Activated CD4-positive, CD25-positive, alpha-beta regulatory T cell treated with anti-CD3 and anti-CD28 coated beads, Interleukin-2, amount 50 U/mL, for 24 hours (primary cell): ENCODE measurements at places on chromosomes 11 and 22.

DNA sequence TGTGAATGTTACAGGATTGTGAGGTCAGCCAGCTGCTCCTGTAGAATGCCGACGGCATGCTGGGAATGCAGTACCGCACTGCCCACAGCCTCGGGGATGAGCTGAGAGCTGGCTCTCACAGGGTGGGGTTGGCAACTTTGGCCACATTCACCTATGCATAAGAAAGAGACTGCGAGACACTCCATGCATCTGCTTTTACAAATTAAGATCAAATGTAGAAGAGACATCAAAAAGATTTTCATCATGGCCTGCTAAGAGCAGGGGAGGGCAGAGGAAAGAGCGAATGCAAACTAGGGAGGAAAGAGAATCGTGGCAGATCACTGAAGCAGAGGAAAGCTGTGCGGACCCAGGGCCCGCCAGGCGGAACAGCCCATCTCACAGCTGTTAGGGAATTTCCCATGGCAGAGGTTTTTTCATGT is 49.8 kb upstream of the SPATA19 start:
- ATAC-seq: no peak

- no peak for ATAC-seq
These were observed 7.5 kb upstream of the SREBF2 start for GRCh38 chr22:41825376-41825775.

GRCh38 chr11:35237351-35237750 is 98.4 kb downstream of the CD44 start:
- ATAC-seq: no peak

DNA sequence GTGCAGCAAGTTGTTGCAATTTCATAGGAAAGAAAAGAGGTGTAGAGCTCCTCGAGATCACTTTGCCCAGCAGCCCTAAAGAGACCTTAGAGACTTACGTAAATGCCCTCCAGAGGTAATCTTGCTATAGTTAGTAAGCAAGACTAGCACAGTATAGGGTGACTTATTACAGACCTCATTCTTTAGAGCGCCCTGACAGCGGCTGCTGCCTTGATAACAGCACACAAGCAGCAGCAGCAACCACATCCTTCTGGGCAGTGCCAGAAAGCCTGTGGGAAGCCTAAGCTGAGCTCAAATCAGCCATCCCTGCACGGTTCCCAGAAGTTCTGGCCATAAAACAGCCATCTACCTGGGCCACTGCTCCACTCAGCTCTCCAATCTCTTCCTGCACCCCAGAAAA is 22.6 kb upstream of the OR56B1 start:
- ATAC-seq: no peak

DNA sequence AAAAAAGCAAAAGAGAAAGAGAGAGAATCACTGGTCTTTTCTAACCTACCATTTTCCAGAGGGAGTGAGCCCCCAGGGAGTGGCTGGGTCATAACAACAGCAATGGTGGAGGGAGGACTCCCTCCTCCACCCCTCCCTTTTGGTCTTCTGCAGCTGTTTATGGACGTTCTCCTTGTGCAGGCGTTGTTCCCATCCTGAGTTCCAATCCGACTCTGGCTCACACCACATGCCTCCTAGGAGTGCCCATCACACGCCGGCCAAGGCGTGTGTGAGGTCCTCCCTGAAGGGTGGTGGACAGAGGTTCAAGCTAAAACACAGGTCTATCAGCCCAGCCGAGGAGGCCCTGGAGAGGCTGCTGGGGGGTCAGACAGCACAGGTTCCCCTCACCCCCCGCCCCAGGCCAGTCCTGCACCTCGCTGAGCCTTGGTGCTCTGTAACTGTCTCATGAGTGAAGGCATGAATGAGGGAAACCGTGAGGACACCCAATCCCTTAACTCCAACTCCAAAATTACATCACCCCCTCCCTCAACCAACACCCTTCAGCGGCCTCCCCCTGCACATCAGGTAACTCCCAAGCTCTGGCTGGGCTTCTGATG is 29.4 kb downstream of the IFT27 start:
- ATAC-seq: no peak

- no peak for ATAC-seq
These were observed 17.2 kb upstream of the CRYBB3 start for GRCh38 chr22:25182131-25183110.

GRCh38 chr11:20661850-20662249 is 7.5 kb upstream of the NELL1 start:
- no peak for ATAC-seq

DNA sequence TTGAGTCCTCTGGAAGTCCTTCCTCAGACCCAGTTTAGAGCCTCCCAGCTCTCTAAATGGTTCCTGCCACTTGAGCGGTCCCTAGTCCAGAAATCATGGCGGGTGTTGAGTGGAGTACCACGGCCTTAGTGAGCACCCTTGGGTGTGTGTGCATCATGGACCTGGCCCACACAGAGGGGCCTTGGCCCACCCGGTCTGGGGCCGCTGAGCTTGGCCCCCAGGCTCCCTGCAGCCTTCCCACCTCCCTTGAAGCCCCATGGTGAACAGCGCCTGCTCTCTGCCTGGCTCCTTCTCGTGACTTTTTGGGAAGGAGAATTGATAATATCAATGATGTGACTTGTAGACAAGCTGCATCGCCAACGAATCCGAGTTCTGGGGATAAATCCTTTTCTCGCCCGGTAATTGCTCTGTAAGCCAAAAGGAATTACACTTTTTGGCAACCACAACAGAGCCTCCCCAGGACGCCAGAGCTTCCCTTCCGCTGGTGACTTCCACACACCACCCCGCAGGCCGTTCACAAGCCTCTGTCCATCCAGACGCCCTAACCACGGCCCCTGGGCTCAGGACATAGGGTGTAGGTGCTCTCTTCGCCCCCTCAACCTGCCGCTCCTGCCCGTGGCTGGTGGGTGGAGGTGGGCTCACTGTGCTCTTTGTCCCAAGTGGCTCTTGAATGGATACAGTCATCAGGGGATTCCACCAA is 93.8 kb downstream of the NECTIN1 start:
- no peak for ATAC-seq

- ATAC-seq: no peak
These were observed 39.4 kb downstream of the CYP2R1 start for GRCh38 chr11:14852571-14853177.

DNA sequence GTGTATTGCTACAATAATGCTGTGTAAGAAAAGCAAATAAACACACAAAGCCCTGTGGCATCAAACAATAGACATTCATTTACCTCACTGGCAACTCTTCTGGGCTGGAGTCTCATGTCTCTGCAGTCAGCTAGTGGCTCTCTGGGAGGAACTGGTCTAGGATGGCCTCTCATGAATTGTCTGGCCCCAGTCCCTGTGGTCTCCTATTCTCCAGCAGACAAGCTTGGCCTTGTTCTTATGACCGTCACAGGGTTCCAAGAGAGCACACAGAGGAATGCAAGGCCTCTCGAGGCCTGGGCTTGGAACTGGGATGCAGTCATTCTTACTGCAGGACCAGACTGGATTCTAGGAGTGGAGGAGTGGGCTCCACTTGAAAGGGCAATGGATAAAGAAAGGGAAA is 141.2 kb upstream of the NTM start:
- ATAC-seq: no peak

DNA sequence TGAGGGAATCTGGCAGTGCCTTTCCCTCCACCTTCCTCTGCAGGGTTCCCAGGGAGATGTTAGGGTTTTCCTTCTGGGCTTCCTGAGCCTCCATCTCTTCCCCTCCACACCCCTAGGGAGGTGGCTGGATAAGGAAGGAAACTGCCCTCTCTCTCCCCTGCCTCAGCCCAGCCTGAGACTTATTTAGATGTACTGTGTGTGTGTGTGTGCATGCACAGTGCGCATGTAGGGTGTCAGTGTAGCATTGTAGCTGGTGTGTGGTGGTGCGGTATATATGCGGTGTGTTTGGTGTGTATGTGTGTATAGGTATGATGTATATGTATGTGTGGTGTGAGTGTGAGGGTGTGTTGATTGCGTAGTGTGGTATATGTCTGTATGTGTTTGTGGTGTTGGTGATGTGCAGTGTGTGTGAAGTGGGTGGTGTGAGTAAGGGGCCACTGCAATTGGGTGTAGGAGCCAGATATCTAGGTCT is 1.5 kb downstream of the FXYD6 start:
- no peak for ATAC-seq

DNA sequence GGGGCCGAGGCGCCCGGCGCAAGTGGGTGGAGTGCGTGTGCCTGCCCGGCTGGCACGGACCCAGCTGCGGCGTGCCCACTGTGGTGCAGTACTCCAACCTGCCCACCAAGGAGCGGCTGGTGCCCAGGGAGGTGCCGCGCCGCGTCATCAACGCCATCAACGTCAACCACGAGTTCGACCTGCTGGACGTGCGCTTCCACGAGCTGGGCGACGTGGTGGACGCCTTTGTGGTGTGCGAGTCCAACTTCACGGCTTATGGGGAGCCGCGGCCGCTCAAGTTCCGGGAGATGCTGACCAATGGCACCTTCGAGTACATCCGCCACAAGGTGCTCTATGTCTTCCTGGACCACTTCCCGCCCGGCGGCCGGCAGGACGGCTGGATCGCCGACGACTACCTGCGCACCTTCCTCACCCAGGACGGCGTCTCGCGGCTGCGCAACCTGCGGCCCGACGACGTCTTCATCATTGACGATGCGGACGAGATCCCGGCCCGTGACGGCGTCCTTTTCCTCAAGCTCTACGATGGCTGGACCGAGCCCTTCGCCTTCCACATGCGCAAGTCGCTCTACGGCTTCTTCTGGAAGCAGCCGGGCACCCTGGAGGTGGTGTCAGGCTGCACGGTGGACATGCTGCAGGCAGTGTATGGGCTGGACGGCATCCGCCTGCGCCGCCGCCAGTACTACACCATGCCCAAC is 14.1 kb upstream of the MIEF1 start:
- ATAC-seq: no peak

DNA sequence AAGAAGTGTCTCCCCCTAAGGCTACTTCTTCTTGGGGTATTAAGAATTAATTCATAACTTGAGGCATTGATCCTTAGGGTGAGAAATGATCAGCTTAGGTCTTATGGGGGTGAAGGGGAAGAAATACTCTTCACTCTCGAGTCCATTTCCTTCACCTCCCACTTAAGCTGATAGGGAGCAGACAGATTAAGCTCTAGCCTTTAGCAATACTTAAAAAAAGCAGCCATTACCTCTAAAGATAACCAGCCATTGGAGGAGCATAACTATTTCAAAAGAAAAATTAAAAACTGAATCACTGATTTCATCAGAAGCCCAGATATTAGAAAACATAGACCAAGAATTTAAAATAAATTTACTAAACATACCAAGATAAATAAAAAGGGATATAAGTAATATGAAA is 60.5 kb downstream of the ENTHD1 start:
- ATAC-seq: no peak

- no peak for ATAC-seq
These were observed 77.9 kb downstream of the BTBD10 start for GRCh38 chr11:13384908-13385640.

DNA sequence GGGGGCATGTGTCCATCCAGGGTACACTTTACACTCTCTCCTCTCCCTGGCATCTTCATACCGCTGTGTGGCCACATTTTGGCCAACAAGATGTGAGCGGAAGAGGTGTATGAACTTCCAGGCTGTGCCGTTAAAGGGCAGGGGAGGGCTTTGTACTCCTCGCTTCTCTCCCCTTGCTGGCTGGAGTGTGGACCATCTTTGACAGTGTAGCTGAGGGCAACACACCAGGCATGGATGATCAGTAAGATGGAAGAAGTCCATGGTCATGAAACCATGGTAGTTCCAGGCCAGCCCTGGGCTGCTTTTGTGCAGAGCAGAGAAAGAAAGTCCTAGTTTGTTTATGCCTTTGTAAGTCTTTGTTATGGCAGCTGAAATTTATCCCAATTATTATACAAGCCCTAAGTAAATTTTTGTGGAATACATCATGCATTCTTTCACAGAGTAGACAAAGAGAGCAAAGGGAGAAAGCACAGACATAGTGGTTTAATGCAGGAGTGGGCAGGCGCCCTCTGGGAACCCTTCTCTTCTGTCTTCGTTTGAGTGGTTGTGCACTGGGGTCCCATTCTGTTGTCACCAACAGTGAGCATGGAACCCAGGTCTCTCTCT is 70.4 kb downstream of the FBXO7 start:
- ATAC-seq: no peak

GRCh38 chr11:45501392-45502225 is 163.8 kb downstream of the CHST1 start:
- no peak for ATAC-seq

- ATAC-seq: no peak
These were observed 178.7 kb upstream of the CADM1 start for GRCh38 chr11:115682888-115683287.

GRCh38 chr11:70204466-70204799 is 1.3 kb downstream of the FADD start:
- peak; percentile 25 for ATAC-seq

DNA sequence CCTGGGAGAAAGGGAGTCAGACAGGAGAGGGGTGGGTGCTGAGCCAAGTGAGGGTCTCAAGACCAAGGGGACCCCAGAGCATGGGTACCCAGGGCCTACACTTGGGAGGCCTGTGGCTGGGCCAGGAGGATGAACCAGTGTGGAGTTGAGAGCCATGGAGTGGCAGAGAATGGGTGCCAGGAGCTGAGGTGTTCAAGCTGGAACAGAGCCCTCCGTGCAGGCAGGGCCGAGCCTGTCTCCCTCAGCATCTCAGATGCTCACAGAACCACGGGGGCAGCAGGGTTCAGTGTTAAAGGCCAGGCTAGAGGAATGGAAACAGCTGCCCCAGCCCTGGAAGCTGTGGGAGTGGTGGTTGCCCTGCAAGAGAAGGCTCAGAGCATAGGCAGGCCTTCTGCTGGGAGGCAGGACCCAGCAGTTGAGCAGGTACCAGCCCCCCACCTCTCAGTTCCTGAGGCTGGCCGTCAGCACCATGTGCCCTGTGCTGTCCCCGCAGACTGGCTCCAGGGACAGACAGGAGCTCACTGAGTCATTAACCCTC is 32.3 kb downstream of the RSPH14 start:
- no peak for ATAC-seq

- ATAC-seq: no peak
These were observed 782.6 kb upstream of the CHORDC1 start for GRCh38 chr11:91005458-91005857.

DNA sequence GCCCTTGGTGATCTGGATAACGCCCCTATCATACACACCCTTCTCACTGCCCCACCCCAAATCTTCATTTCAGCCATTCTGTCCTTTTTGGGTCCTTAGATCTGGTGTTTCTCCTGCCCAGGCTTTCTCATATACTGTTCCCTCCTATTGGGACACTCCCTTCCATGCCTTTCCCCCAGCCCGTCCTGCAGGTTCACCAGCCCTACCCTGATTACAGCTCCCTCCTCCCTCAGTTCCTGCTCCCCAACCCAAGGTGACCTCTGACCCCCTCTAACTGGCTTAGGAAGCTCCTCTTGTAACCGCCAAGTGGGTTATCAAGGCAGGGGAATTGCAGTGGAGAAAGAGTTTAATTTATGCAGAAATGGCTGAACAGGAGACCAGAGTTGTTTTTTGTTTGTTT is 13.0 kb downstream of the MTFP1 start:
- no peak for ATAC-seq

- ATAC-seq: no peak
These were observed 64.2 kb downstream of the KREMEN1 start for GRCh38 chr22:29136782-29137700.

- ATAC-seq: no peak
These were observed 4.4 kb upstream of the MISFA start for GRCh38 chr11:18594999-18595749.
